Activated CD8-positive, alpha-beta memory T cell treated with anti-CD3 and anti-CD28 coated beads for 48 hours (primary cell): ENCODE measurements at places on chromosomes 13 and 19.
A peak's percentile ranks its signal among the peaks of the same experiment; 100 is the strongest.

DNA sequence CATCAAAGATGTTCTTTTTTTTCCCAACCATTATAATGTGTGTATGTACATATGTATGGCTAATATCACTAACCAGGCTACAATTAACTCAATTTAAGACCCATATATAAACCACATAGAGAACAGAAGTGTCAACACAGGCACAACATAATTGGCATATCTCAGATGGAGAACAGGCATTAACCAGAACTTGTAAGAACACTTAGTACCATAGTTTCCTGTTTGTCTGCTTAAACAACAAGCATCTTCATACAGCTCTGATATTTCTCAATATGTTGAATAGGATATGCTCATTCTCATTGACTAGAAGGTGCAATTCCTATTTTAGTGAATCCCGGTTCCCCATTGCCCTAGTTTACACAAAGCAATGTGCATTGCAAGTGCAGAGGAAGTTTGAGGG, 116.9 kb upstream of the EDNRB start:
- no peak for DNase-seq

DNA sequence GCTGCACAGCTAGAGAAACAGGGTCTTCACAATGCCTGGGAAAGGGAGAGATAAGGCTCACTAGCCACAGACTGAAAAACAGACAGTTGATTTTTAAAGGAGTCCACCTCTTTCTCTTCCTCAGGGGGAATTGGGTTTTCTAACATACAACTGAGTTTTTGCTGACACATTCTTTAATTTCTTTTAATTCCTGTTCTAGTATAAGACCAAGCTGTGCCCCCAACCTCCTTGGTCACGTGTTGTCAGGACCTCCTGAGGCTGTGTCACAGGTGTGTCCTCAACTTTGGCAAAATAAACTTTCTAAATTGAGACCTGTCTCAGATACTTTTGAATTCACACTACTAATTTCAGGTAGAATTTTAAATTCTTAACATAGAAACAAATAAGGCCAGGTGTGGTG, 12.1 kb upstream of the ZNF492 start:
- DNase-seq: no peak

- DNase-seq: no peak
Observed at GRCh38 chr19:13974073-13974472, 21.8 kb downstream of the DCAF15 start.

GRCh38 chr19:47075941-47076340, 27.5 kb upstream of the TMEM160 start:
- no peak for DNase-seq

GRCh38 chr19:52946322-52947310, 16.1 kb downstream of the ZNF816 start:
- DNase-seq: no peak

DNA sequence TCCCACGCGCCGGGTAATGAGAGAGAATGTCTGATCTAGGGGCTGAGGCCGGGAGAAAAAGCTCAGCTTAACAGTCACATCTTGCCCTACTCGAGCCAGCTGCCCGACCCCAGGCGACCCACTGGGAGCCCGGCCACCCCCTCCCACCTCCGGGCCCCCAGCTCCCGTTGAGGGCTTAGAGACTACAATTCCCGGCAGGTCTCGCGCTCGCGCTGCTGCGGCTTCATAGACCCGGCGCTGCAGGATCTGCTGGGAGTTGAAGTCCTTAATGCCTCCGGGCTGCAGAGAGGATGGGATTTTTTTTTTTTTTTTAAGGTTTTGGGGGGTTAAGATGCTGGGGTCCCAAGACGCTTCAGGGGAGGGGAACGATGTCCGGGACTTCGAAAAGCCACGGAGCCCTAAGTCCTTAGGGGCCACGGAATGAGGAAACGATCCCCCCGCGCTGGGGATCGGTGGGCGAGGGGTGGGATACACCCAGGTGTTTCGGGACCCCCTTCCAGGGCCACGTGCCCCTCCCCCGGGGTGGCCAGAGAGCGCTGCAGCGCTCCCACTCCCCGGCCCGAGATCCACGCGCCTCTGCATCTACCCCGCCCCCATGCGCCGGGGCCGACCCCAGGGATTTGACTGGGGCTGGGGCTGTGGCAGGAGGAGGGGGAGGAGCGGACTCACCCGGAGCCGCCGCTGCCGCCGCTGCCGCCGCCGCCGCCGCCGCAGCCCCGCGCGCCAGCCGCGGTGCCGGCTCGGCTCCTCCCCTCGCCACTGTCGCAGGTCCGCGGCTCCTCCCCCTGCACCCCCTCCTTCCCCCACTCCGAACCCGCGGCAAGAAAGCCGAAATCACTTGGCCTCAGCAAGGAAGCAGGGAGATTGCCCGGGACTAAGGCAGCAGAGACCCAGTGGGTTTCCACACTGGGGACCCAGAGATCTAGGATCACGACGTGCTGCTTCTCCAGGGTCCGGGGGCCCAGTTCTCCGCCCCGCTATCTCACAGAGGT, at the start of gene SYT3:
TSS of gene SYT3 (minus strand) at position 761 of the 992 bp plus-strand sequence. CDS start 2,470 bp downstream, outside the sequence.
- no peak for DNase-seq

- DNase-seq: no peak
Observed at GRCh38 chr13:59901191-59901590, 262.5 kb downstream of the DIAPH3 start.

DNA sequence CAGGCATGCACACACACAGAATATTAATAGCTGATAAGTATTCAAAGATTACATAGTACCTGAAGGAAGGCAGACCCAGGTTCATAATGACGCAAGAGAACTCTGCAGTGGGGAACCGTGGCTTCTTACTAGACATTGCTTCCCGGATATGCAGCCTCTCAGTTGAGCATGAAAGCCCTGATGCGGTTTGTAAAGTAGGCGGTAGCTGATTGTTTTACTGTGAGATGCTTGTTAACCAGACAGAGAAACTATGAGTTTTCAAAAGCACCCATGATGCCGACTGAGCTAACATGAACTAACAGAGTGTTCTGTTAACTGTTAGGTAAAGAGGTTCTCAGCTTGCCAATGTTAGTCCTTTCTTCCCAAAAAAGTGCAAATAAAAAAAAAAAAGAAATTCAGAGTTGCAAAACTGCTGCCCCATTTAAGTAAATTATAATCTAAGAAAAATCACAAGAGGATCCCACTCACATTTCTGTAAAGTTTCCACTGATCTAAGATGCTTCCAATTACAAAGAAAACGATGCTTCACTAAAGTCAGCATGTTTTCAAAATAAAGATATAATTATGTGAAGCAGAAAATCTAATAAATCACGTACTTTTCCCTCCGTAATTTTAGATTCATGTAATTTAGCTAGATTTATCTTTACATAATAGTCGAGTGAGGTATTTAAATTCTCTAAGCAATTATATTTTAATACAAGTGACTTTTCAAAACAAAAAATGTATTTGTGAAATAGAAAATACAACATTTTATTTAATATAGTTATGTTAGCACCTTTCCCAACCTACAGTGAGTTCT, 2.2 kb downstream of the FLT1 start:
- DNase-seq: no peak

GRCh38 chr19:3285647-3286176, 61.3 kb downstream of the CELF5 start:
- peak; percentile 38 for DNase-seq

DNA sequence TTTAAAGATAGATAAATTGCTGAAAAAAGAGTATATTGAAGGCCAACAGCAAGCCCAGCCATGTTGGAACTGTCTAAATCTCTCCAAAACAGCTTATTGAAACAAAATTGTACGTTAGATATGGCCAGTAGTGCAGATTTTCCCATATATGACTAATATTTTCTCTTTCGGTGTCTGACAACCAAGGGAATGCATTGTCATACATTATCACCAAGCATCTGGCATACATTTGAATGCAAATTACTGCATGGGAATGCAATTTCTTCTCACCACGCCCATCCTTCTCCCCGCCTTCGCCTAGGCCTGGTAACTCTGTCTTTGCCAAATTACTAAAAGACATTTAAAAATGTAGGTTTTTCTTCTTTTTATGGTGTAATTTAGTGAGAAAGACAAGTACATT, 32.5 kb upstream of the IRS2 start:
- DNase-seq: no peak

- DNase-seq: no peak
Observed at GRCh38 chr13:104976986-104977385, 1558.5 kb downstream of the EFNB2 start.

DNA sequence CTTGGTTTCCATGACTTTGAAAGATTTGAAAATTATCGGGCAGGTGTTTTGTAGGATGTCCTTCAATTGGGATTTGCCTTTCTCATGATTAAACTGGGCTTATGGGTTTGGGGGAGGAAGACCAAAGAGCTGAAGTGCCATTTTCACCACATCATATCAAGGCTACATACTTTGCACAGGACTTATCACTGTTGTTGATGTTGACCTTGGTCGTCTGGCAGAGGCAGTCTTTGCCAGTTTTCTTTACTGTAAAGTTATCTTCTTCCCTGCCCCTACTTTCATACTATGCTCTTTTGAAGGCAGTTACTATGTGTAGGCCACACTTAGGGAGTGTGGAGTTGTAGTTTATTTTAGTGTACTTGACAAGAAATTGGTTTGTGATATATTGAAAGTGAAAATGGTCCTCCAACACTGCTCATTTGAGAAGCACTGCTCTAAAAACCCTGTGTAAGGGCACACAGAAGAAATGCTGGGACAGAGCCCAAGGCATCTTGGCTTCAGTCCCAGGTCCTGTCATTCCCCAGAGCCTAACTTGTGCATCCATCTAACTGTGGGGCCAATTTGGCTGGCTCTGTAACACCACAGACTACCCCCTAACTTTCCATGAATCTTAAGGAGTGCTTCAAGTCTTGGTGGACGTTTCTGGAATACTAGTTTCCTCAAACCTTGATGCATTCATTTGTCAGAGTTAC, 384.9 kb downstream of the KCNRG start:
- no peak for DNase-seq

- no peak for DNase-seq
Observed at GRCh38 chr13:52882785-52883184, 34.3 kb upstream of the PCDH8 start.

- DNase-seq: no peak
Observed at GRCh38 chr13:23921451-23921888, 24.2 kb upstream of the C1QTNF9B start.

- DNase-seq: no peak
Observed at GRCh38 chr13:30934381-30934780, 1.9 kb downstream of the TEX26 start.

GRCh38 chr19:6822311-6822670, 49.8 kb downstream of the VAV1 start:
- no peak for DNase-seq

DNA sequence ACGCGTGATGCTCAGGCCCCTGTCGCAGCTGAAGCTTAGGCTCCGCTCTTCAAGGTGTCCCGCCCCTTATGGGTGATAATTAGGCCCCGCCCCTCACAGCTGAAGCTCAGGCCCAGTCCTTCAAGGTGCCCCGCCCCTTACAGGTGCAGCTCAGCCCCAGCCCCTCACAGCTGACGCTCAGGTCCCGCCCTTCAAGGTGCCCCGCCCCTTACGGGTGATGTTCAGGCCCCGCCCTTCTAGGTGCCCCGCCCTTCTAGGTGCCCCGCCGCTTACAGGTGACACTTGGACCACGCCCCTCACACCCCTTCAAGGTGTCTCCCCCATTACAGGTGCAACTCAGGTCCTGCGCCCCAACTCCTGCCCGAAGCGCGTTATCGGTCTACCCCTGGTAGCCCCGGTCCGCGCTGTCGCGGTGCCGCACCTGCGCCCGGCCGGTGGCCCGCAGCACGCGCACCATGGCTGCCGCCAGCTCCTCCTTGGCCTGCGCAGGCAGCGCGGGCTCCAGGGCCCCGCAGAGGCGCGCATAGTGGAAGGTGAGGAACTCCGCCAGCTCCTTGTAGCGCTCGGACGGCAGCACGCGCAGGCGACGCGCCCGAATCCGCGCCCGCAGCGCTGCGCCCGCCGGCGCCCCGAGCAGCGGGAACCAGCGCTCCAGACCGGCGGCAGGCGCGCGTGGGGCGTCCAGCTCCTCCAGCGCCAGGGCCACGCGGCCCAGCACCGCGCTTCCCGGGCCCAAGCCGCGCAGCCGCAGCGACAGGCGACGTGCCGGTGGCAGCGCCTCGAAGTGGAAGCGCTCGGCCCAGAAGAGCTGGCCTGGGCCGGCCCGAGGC, 7.3 kb downstream of the RASAL3 start:
- no peak for DNase-seq

DNA sequence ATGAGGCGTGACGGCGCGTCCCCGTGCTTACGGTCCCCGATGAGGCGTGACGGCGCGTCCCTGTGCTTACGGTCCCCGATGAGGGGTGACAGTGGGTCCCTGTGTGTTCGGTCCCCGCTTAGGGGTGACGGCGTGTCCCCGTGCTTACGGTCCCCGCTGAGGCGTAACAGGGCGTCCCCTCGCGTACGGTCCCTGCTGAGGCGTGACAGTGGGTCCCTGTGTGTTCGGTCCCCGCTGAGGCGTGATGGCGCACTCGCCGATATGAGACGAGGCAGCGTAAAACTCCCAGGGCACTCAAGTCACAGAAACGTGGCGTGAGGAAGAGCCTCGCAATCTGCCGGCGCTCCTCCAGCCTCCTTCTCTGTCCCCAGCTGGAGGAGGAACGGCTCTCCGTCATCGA, 20.9 kb downstream of the CFAP97D2 start:
- DNase-seq: no peak

DNA sequence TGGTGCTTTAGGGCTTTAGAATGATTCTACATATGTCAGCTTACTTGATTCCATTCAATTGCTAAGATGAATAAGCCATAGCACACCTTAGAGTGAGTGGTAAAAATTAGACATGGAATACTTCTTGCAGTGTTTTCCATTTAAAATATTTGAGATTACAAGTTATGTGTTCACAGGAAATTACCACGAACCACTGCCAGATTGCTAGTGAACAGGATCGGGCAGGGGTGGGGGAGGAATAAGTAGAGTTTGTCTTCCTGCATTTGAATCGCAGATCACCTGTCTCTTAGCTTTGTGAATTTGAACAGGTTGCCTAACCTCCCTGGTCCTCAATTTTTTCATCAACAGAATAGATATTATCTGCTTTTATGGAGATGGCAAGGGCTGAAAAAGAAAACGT, 124.6 kb downstream of the GGACT start:
- no peak for DNase-seq

GRCh38 chr19:416416-416815, 7.5 kb upstream of the C2CD4C start:
- no peak for DNase-seq

- DNase-seq: no peak
Observed at GRCh38 chr19:36113894-36114720, 568 bp downstream of the POLR2I start.

DNA sequence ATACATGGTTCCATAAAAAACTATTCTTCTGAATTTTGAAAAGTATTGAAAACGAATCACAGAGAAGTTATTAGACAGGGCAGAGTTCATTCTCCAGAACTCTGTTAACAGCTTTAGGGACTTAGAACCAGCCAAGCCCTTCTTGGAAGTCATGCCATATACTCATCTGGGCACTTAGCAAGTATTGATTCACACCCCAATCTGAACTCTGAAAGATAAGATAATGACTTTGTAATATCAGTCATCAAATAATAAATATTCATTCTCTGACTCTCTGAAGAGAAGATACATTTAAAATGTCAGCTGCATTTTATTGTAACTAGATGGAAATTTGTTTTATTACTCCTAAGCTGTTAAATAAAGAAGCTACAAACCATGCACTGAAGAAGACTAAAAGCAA, 43.8 kb upstream of the ITM2B start:
- no peak for DNase-seq

- peak; percentile 54 for DNase-seq
Observed at GRCh38 chr19:55484593-55485438, at the start of gene NAT14. Gene NAT14 (plus strand): TSS chr19:55485188. CDS start chr19:55485709, 521 bp downstream.
